Smooth muscle cell of the brain vasculature (primary cell): ENCODE measurements at places on chromosomes 16 and 17.

DNA sequence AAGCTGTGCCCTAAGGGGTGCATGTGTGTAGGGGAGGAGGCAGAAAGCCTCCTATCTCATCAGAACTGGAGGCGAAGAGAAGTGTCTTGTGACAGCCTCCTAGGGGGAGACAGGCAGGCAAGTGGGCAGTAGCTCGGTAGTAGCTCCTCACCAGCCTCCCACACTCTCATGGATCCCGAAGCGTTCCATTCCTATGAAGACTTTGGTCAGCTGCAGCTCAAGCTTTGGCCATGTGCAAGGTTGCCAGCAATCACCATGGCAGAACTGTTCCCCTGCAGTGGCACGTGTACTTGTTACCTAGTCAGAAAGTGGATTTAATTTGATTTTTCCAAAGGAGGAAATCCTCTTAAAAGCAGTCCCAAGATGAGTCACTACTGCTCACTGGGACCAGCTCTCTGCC lies 6.7 kb downstream of the MRPL58 start:
- no peak for DNase-seq

DNA sequence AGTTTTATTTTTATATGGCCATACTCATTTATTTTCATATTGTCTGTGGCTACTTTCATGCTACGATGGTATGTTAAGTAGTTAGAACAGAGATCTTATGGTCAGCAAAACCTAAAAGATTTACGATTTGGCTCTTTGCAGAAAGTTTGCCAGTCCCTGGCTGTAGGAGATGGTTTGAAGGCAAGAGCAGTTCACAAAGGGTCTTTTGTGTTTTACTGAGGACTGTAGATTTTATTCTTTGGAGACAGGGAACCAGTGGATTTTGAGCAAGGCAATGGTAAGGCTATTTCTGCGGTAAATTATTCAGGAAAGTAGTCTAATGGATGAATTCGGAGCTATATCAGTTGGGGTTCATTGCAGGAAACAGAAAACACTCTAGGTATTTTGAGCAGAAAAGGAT lies 90.7 kb downstream of the WWP2 start:
- no peak for DNase-seq

DNA sequence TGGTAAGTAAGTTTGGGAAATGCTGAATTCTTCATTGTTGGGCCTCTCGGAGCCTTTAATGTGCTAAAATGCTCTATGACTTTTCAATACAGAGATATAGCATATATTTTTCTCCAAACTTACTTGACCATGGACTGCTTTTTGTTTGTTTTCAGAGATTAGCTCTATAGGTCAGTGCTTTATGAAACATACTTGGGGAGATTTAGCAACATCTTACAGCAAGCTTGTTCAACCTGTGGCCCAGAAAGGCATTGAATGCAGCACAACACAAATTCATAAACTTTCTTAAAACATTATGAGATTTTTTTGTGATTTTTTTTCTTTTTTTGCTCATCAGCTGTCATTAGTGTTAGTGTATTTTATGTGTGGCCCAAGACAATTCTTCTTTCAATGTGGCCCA lies 1.0 kb upstream of the KRTAP3-1 start:
- no peak for DNase-seq

DNA sequence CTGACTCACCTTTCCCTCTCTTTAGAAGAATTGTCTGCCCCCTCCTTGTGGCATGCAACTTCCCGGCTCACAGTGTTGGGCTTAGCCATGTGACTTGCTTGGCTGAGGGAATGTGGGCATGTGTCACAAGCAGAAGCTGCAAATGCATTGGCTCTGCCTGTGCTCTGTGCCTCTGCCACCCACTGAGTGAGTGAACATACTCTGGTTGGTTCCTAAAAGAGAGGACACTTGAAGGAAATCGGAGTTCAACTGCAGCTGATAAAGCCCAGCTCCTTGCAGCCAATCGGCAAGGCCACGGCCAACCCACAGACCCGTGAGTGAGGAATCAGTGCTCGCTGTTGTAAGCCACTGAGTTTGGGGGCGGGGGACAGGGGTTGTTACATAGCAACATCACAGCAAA lies 10.9 kb upstream of the GINS2 start:
- DNase-seq = no peak

GRCh38 chr17:80348551-80349150 lies 66.3 kb upstream of the ENDOV start:
- no peak for DNase-seq

DNA sequence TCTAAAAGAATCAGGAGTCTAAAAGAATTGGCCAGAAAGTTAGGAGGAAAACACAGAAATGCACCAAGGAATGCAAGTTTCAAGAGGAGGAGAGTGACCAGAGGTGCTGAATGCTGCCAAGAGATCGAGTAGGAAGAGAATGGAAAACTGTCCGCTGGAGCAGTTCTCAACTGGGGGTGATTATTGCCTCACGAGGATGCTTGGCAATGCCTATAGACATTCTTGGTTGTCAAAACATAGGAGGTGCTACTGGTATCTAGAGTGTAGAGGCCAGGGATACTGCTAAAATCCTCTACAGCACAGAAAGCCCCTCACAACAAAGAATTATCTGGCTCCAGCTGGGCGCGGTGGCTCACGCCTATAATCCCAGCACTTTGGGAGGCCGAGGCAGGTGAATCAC lies 82.1 kb upstream of the NOL11 start:
- no peak for DNase-seq

GRCh38 chr16:71426880-71427615 lies 14.8 kb downstream of the TLE7 start:
- DNase-seq = no peak

GRCh38 chr16:17278988-17279387 lies 191.8 kb downstream of the XYLT1 start:
- DNase-seq = no peak

DNA sequence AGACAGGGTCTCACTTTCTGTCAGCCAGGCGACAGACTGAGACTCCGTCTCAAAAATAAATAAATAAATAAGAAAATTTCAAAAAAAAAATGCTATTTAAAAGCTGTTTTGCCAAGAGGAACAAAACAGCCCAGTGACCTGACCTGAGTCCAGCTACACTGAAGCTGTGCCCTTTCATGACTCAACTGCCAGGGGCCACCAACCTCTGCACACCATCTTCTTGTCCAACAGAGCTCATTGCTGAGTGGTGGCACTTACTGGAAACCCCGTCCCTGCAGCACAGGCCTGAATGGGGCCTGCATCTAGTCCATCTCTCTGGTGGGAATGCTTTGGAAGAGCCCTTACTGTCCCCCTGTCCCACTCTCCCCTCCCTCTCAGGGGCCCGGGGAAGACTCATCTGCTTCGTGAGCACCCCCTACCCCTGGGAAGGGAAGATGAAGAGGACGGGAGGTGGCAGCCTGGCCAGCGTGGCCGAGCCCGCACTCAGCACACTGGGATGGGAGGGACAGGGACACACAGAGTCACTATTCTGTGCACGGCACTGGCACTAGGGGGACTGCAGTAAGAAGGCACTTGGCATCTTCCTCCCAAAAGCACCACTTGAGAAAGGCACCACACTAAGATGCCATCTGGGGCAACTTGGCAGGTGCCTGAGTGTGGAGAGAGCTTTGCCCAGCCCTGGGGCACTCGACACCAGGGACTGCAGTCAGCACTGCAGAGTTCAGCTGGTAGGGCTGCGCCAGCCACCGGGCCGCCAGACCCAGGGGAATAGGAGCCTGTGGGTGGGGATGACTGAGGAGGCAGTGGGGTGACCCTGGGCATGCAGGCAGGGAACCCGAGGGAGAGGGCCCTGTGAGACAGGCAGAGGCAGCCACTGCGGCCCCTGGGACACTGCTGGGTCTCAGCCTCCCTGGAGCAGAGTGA lies 13.5 kb downstream of the FBXO31 start:
- no peak for DNase-seq
